Pancreas (tissue), 10 donors: ENCODE measurements at places on chromosomes 2 and 18. TPM values are rescaled to one million over a fixed set of nuclear protein-coding genes. Genes with fewer than 3 reads are reported as not detected.

GRCh38 chr18:59696311-59697235 is 650 bp downstream of the CCBE1 start:
- peak; percentile 66 for DNase-seq

- DNase-seq: no peak
These were observed 5.1 kb downstream of the ITGB6 start for GRCh38 chr2:160194946-160195345.

- no peak for DNase-seq
These were observed 1824.3 kb upstream of the CELF4 start for GRCh38 chr18:39389800-39390379.

GRCh38 chr2:152400607-152401214 is 65.7 kb downstream of the FMNL2 start:
- no peak for DNase-seq

- DNase-seq: no peak
These were observed 473.5 kb downstream of the RIT2 start for GRCh38 chr18:42641996-42642395.

- DNase-seq: no peak
These were observed 51.0 kb upstream of the THOC1 start for GRCh38 chr18:318791-319291.

DNA sequence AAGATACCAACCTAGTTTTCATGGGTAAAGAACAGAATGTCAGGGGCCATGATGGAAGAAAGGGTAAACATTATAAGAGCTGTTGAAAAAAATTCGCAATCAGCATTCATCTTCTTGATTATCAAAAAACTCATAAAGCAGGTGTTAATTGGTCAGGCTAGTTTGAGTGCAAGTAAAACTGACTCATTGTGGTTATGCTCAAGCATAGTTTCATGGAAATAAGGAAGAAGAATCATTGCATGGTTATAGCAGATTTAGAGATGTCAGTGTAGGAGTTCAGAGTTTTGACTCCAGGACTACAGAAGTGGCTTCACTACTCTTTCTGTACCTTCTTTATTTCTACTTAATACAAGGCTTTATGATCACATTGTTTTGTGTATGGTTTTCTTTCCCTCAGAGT is 26.9 kb upstream of the CDH19 start:
- no peak for DNase-seq

DNA sequence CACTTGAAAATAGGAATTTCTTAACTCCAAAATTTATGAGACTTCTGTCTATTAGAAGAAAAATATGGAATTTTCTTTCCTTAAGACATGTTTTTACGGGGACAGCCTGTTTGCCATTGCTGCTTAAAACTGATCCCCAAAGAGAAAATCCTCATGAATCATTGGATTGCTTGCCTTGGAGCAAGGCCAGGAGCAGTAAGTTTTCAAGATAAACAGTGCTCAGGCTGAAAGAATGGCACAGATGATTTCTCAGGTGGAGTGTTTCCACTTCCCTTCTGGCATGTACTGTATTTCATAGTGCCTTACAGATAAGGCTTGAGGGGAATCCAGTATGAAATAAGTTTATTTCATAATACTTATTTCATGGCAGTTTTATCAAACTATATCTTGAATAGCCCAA is 74.3 kb upstream of the MMADHC start:
- no peak for DNase-seq

GRCh38 chr2:241872313-241872642 is 2.7 kb downstream of the RTP5 start:
- DNase-seq: no peak

DNA sequence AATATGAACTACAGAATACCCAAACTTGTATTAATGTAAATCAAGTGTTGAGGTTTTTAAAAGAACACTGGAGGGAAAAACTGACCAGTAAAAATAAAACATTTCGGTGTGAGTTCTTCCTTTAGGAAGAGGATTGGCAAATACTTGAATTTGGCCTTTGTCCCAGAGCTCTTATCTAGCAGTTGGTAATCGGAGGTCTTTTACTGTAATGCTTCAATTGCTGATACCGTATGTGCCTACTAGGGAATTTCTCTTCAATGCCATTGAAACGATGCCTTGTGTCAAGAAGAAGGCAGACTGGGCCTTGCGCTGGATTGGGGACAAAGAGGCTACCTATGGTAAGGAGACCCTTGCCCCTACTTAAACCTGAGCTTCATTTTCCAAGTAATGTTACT is 4.1 kb downstream of the RRM2 start:
- no peak for DNase-seq

DNA sequence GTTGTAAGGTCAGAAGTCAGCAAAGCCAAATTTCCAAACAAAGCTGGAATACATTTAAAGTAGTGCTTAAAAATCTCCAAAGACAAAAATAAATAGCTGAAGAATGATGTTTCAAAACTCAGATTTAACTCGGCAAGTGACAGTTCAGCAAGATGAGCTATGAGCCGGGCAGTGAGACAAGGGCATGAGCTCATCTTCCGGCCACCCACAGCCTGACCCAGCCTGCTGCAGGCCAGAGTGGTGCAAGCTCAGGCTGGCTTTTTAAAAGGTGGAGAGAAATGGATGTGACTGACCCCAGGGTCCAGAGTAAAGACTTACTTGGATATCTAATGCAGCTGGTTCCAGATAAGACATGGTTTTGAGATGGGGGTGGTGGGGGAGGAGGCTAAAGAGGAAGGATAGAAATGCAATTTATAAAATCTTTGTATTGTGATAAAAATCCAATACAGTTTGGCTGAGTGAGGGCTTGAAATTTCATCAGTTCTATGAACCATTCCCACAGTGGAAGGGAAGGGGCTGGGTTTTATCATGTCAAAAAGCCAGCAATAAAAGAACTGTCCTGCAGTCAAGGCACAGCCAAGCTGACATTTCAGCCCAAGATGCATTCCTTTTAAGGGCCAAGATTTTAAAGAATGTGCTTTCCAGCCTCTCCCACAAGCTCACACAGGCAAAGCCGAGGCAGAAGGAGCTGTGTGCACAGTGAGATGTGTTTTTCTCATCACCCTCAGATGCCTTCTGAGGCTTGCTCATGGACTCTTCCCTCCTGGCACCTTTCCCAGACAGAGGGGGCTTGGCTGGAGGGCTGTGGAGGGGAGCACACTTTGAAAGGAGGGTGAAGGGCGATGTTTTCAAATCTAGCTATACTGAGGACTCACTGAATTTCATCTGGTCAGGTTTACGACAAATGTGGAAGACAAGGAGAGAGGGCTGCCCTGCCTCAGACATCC is 97.9 kb upstream of the KLHL29 start:
- DNase-seq: no peak

DNA sequence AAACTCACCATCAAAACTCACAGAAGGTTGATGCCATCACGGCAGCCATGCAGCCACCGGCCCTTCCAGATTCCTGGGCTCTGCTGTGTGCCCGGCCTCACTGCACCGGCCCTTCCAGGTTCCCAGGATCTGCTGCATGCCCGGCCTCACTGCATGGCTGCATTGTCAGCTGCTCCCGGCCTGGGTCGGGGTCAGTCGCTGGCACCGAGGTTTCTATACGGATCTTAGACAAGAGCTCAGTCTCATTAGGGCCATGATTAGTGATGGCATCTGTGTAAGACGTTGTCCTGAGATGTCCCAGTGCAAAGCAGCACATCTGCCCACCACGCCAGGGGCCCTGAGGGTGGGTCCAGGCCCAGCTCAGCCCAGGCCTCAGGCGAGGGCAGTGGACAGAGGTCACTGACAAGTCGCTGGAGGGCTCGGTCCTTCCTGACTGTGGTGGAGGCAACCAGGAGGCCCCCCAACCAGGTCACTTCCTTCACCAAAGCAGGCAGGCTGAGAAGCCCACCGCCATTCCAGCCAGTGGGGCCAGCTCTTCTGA is 29.4 kb downstream of the TMEM18 start:
- no peak for DNase-seq

- DNase-seq: no peak
These were observed 53.9 kb upstream of the B3GNT2 start for GRCh38 chr2:62142054-62142453.

DNA sequence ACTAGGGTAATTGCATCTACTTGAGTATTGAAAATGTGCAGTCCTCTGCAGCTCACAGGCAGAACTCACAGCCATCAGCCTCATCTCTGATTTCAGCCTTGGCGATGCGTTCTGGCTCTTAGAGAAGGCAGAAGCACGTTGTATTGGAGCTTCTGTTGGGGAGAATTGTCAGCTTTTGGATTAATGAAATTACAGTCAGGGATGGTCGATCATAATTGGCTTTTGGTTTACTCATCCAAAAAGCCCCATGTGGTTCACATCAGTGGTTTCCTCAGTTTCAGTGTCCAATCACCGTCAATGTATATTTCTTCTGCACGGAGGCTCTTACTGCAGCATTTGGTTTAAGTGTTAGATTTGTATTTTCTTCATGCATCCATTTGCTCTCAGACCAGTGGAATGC is 218.5 kb upstream of the SOX11 start:
- DNase-seq: no peak

GRCh38 chr2:186516396-186516795 is 30.3 kb downstream of the ZC3H15 start:
- no peak for DNase-seq

DNA sequence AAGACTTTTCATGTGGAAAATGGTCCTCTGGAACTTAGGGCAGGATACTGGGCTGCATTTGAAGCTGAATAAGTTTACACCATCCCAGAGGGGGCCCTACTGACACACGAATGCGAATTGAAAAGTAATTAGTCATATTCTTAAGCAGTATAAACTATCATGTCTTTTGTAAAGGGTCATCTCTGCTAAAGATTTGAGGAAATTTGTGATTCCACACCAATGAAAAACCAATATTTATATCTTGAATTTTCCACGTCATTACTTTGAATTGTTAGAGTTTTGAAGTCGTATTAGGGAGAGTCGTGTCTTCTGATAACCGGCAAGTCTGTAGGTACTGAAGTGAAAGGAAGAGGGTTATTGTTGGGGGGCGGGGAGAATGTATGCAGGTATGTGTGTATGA is 4.1 kb upstream of the OTX1 start:
- no peak for DNase-seq

GRCh38 chr2:11466307-11467128 is 557 bp upstream of the E2F6 start:
- no peak for DNase-seq

GRCh38 chr2:129757915-129758783 is 221.3 kb upstream of the RAB6C start:
- DNase-seq: no peak

- no peak for DNase-seq
These were observed 258.8 kb downstream of the CYP26B1 start for GRCh38 chr2:71888751-71889445.

DNA sequence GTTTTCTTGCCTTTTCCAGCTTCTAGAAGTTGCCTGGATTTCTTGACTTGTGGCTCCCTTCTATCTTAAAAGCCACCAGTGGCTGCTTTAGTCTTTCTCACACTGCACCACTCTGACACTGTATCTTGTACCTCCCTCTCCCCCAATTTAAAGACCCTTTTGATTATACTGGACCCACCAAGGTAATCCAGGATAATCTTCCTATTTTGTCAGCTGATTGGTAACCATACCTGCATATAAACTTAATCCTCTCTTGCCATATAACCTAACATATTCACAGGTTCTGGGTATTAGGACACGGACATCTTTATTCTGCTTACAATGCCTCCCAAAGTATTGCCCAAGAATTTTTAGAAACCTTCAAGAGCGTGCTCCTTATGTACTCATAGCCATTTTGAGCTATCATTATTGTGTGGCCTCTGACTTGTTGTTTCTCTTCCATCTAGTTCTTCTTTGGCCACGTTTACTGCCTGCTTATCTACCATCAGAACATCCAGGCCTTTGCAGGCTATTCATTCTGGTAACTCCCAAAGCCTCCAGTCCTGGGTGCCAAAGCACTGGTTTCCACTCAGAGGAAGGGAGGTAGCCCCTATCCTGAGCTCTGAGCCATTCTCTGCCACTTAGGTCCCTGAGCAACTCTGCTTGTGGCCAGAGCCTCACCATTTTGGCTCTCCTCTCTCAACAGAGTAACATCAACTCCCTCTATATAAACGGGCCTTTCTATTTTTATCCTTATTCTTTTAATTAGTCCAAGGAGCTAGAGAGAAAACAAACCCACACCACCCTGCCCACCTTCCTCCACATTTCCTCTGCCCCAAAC is 70.8 kb downstream of the MYO3B start:
- DNase-seq: no peak

DNA sequence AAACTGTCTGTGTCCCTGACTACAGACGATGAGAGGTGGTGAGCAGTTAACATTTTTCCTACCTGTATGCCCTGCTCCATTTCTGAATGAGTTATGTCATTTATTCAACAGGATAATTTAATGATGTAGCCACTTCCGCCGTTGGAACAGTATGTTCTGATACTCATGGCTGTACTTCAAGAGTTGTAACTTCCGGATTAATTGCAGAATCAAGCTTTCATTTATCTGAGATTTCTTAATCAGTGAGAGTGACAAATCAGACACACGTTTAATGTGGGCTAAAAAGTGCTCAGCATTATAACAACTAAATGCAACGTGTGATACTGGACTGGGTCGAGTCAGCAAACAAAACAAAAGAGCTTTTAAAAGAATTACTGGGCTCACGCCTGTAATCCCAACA is 107.7 kb downstream of the KCTD1 start:
- no peak for DNase-seq

DNA sequence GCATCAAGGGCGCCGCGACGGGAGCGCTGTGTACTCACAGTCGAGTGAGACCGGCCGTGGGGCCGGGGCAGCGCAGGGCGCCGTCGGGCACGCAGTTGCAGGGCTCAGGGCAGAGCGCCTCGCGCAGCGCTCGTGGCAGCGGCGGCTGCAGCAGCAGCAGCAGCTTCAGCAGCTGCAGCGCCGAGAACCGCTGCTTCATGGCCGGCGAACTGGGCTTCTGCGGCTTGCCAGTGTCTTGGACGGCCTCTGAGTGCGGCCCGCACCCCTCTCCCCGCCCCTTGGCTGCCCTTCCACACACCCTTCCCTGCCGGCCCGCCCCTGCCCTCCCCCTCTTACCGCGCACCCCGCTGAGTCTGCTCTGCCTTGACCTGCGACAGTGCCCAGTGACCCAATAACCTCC is at the start of gene LHCGR:
TSS of gene LHCGR (minus strand) at position 252 of the 400 bp plus-strand sequence. CDS start at position 199, 53 bp downstream.
- DNase-seq: peak; percentile 61

- no peak for DNase-seq
These were observed 53.9 kb downstream of the MSH2 start for GRCh38 chr2:47456851-47457250.

DNA sequence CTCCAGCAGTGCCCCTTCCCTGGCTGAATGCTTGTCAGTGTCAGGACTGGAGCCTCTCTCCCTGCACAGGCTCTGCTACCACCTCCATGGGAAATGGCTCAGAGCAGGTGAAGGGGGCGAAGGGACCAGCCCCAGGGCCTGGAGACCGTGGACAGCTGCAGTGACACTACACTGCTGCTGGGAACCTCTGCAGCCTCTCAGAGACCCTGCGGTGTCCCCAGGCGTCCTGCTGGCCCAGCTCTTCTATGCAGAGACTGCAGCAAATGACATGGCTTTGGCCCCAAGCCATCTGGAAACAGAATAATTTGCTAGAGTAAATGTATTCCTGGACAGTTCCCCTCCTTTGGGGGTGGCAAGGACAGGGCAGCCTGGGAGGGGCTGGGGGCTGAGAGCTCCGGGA is 53.2 kb downstream of the CIB4 start:
- no peak for DNase-seq

GRCh38 chr2:173963323-173963816 is 1.8 kb downstream of the SP3 start:
- DNase-seq: no peak

GRCh38 chr18:6414723-6415417 is at the start of gene L3MBTL4:
Gene L3MBTL4, minus strand, starts transcription at chr18:6414911. Its CDS starts 103,286 bp downstream, at chr18:6311625.
- peak; percentile 80 for DNase-seq

Gene RETSAT
- 33.3 TPM for total RNA-seq

Gene NOL4
- total RNA-seq: 5.7 TPM

Gene SGPP2
- 2.6 TPM for total RNA-seq

Gene FAM228A
- total RNA-seq: 0.19 TPM

Gene ASXL3
- total RNA-seq: 1.5 TPM

Gene SULT1C2
- total RNA-seq: 5.6 TPM

Gene RBM44
- 0.29 TPM for total RNA-seq

Gene ATOH8
- total RNA-seq: 2.7 TPM

Gene DES
- total RNA-seq: 1.5 TPM

Gene DNMT3A
- 30.9 TPM for total RNA-seq
